ENCODE measurements at places on chromosomes 5 and 9.

GRCh38 chr5:65441800-65442199 lies 39.9 kb downstream of the ADAMTS6 start:
- DNase-seq, result no peak

- no peak for DNase-seq
These were observed 6.9 kb downstream of the TRIM41 start for GRCh38 chr5:181229996-181230395.

GRCh38 chr5:167903243-167903642 lies 388.2 kb upstream of the WWC1 start:
- no peak for DNase-seq

GRCh38 chr9:82202808-82203207 lies 214.2 kb downstream of the SPATA31D1 start:
- DNase-seq, result peak; percentile 86

- DNase-seq, result peak; percentile 62
These were observed at the start of gene RECK for GRCh38 chr9:36036780-36037548. TSS of gene RECK (plus strand) at chr9:36036913. CDS start at chr9:36036999, 86 bp downstream.

- no peak for DNase-seq
These were observed 145.4 kb downstream of the CMYA5 start for GRCh38 chr5:79834754-79835714.

DNA sequence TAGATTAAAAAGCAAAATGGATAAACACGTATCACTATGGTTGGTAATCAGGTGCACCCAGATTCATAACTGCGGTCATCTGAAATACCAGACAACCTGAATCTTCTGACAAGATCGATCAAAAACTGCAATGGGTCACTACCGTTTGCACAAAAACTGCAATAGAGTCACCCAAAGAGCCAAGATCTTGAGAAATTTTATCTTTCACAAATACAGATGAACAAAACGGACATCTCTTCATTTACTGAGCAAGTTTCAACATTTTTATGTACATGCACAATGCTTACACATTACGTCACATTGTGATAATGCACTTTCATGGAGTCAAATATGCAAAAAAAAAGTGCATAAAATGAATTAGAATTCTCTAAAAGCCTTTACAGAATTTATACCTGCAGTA lies 18.6 kb downstream of the PRKAA1 start:
- DNase-seq, result no peak

GRCh38 chr5:67246108-67246507 lies 49.5 kb upstream of the CD180 start:
- peak; percentile 96 for DNase-seq

DNA sequence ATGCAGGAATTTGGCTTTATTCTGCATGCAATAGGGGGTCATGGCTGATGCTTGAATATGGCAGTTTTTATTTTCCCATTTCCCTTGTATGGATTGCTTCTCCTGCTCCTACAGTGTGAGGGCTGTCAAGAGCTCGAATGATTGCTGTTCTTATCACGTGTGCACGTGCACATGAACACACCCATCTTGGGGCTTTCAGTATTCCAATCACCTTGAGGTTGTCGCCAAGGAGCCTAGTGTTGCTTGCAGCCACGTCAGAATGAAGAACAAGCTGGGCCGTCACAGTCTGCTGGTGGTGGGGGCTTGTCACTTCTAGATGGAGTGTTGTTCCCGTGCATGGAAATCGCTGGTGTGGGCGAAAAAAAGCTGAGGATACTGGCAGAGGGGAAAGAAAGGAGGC lies 219.4 kb upstream of the GLRA1 start:
- DNase-seq, result no peak

GRCh38 chr5:134647750-134648424 lies 698 bp upstream of the SEC24A start:
- peak; percentile 61 for DNase-seq

All from choroid plexus epithelial cell (primary cell).